Activated T-cell treated with anti-CD3 and anti-CD28 coated beads, Interleukin-2, amount 50 U/mL, for 72 hours (primary cell): ENCODE measurements at places on chromosomes 16 and 17. TPM values are rescaled to one million over a fixed set of nuclear protein-coding genes. Genes with fewer than 3 reads are reported as not detected.

VAT1L gene
- not detected for total RNA-seq

GRCh38 chr17:17080781-17081180 is 38.5 kb downstream of the MPRIP start:
- H3K27me3 ChIP-seq, result no peaks in the 10 kb centered on the region
- peaks cover 7% of the 10 kb centered on the region for H3K4me1 ChIP-seq
- H3K36me3 ChIP-seq, result peaks cover 4% of the 10 kb centered on the region
- no peak for DNase-seq
- H3K27ac ChIP-seq, result no peak overlapping the region
- H3K4me3 ChIP-seq, result no peak overlapping the region

GRCh38 chr16:87918866-87919680 is 17.3 kb downstream of the CA5A start:
- H3K27ac ChIP-seq, result no peak overlapping the region
- no peak overlapping the region for H3K4me3 ChIP-seq
- no peaks in the 10 kb centered on the region for H3K4me1 ChIP-seq
- H3K27me3 ChIP-seq, result peaks cover 11% of the 10 kb centered on the region
- no peaks in the 10 kb centered on the region for H3K36me3 ChIP-seq

- no peak for DNase-seq
- H3K27ac ChIP-seq, result no peak overlapping the region
- H3K4me1 ChIP-seq, result peaks cover 16% of the 10 kb centered on the region
- H3K36me3 ChIP-seq, result no peaks in the 10 kb centered on the region
- H3K27me3 ChIP-seq, result peaks cover 56% of the 10 kb centered on the region
- peak overlapping the region; percentile 8 for H3K4me3 ChIP-seq
Measured at GRCh38 chr17:36149296-36149820, 27.1 kb downstream of the TBC1D3B start.
